ENCODE measurements at places on chromosomes 6 and 20. TPM values are rescaled to one million over a fixed set of nuclear protein-coding genes. Genes with fewer than 3 reads are reported as not detected.

The MCHR2 gene
- not detected for total RNA-seq

The SPTLC3 gene
- total RNA-seq: 1.4 TPM

The BEND6 gene
- total RNA-seq: 10.6 TPM

The DLL1 gene
- under 0.01 TPM for total RNA-seq

The KCNK16 gene
- not detected for total RNA-seq

The KIF25 gene
- total RNA-seq: not detected

All from IMR-90 (cell line).